AG10803 (cell line): ENCODE measurements at places on chromosomes 11 and 22.

GRCh38 chr11:74612877-74613276 lies 20.5 kb downstream of the POLD3 start:
- DNase-seq = peak; percentile 28

DNA sequence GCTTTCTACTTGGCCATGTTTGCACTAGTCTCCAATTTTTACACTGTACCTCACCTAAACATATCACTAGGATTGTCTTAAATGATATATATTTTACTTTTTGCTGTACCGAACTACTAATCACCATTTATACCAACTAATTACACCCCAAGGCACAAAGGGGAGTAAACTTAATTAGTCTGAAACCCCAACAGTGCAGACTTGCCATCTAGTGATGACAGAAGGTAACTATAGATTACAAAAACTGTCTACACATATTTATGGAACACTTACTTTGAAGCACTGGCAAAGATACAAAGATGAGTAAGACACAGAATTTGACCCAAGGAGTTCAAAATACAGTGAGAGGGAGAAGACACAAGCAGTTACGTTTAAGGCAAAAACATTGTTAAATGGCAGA lies 139.7 kb downstream of the CNTN5 start:
- DNase-seq = no peak

DNA sequence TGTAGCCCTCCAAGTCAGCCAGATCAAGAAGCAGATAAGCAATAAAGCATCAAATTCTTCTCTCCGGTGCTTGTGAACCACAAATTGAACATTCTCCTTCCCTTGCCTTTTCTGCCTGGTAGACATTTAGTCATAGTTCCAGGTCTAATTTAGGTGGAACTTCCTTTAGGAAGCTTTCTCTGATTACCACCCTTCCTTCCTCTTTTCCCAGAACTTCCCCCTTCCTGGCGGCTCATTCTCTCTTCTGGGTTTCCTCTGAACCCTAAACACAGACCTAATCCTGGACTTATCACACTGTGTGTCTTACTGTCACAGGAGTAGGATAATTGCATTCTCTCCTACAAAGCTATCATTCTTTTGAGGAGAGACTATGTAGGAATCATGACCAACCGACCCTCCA lies 61.9 kb downstream of the RCN1 start:
- no peak for DNase-seq

GRCh38 chr11:88310246-88310645 lies 27.3 kb downstream of the CTSC start:
- DNase-seq = peak; percentile 18

GRCh38 chr11:34351051-34351450 lies 6.8 kb downstream of the ABTB2 start:
- DNase-seq = peak; percentile 73
